ENCODE measurements at places on chromosomes 2 and 18. TPM values are rescaled to one million over a fixed set of nuclear protein-coding genes. Genes with fewer than 3 reads are reported as not detected.

The ZNF804A gene
- not detected for total RNA-seq

The MEX3C gene
- 99.2 TPM for total RNA-seq

The SGPP2 gene
- not detected for total RNA-seq

The TLX2 gene
- total RNA-seq, result 0.20 TPM

The PCARE gene
- not detected for total RNA-seq

The ZNF892 gene
- 13.3 TPM for total RNA-seq

The GPR39 gene
- 0.50 TPM for total RNA-seq

The SPATA3 gene
- not detected for total RNA-seq

The ANKRD29 gene
- 2.1 TPM for total RNA-seq

The CPS1 gene
- 12.4 TPM for total RNA-seq

The VRK2 gene
- 23.8 TPM for total RNA-seq

The DYNAP gene
- total RNA-seq, result 2.3 TPM

The TMEM178A gene
- total RNA-seq, result 7.5 TPM

The GKN1 gene
- total RNA-seq, result not detected

The RNF138 gene
- 80.9 TPM for total RNA-seq

The SNX17 gene
- total RNA-seq, result 81.1 TPM

The SLC40A1 gene
- total RNA-seq, result not detected

The LONRF2 gene
- 2.7 TPM for total RNA-seq

The GDF7 gene
- total RNA-seq, result 0.04 TPM

The FSHR gene
- total RNA-seq, result not detected

The ASIC4 gene
- total RNA-seq, result 0.37 TPM

The CAVIN2 gene
- not detected for total RNA-seq

The ALLC gene
- total RNA-seq, result not detected

The MYOM1 gene
- total RNA-seq, result 0.17 TPM

The ANKRD30B gene
- not detected for total RNA-seq
